ENCODE measurements at places on chromosomes 2 and 18.

GRCh38 chr2:9407363-9407811, 15.9 kb downstream of the ITGB1BP1 start:
- no peak for DNase-seq

- DNase-seq = no peak
Measured at GRCh38 chr2:118970396-118971135, 28.6 kb downstream of the MARCO start.

DNA sequence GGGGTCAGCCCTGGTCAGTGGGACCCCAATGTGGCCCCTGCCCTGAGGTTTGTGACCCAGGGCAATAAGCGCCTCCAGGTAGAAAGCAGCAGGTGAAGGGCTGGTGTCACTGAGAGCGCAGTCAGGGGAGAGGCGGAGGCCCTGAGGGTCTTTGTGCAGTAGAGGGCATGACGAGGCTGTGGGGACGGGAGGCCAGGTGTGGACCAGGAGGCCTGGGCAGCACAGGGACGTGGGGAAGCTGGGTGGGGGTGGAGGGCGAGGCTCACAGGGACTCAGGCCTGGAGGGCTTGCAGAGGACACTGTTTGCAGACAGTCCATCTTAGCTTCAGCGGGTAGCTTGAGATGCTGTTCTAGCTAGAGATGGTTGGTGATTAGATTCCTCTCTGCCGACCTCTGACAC, 32.0 kb downstream of the TRAF3IP1 start:
- DNase-seq = no peak

- DNase-seq = no peak
Measured at GRCh38 chr2:23381485-23381884, 3.5 kb upstream of the KLHL29 start.

GRCh38 chr2:32732912-32733472, 105.1 kb downstream of the TTC27 start:
- DNase-seq = no peak

DNA sequence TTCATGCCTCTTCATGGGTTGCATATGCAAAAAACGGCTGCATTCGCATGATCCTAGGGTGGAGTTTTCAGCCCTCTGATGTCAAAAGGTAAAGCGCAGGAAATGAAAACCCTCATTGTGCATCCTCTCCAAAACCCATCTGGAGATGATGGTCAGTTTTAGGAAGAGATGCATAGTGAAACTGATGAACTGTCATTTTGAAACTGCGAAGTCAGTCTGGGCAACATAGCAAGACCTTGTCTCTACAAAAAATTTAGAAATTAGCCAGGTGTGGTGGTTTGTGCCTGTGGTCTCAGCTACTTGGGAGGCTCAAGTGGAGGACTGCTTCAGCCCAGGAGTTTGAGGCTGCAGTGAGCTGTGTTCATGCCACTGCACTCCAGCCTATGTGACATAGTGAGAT, 2.5 kb upstream of the TTLL4 start:
- no peak for DNase-seq

GRCh38 chr2:72796766-72797165, 29.1 kb downstream of the EXOC6B start:
- DNase-seq = no peak

DNA sequence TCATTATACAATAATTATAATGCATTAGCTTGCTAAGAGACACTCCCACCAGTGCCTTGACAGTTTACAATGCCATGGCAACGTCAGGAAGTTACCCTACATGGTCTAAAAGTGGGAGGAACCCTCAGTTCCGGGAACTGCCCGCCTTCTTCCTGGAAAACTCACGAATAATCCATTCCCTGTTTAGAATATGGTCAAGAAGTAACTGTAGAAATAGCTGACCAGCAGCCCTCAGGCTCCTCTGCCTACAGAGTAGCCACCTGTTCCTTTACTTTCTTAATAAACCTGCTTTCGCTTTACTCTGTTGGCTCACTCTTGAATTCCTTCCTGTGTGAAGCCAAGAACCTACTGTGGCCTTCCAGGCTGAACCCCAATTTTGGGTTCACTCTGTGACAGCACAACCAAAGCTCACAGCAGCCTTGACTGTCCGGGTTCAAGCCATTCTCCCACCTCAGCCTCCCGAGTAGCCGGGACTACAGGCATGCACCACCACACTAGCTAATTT, 20.0 kb upstream of the PTPN2 start:
- no peak for DNase-seq

GRCh38 chr2:52659546-52659945, 1108.1 kb upstream of the CHAC2 start:
- no peak for DNase-seq

GRCh38 chr18:31424383-31424988, 23.1 kb upstream of the DSG3 start:
- no peak for DNase-seq

GRCh38 chr2:127154396-127154795, 47.4 kb upstream of the BIN1 start:
- DNase-seq = no peak

- DNase-seq = no peak
Measured at GRCh38 chr2:60412620-60413019, 140.8 kb downstream of the BCL11A start.

- no peak for DNase-seq
Measured at GRCh38 chr2:61380056-61380881, 90.6 kb downstream of the USP34 start.

DNA sequence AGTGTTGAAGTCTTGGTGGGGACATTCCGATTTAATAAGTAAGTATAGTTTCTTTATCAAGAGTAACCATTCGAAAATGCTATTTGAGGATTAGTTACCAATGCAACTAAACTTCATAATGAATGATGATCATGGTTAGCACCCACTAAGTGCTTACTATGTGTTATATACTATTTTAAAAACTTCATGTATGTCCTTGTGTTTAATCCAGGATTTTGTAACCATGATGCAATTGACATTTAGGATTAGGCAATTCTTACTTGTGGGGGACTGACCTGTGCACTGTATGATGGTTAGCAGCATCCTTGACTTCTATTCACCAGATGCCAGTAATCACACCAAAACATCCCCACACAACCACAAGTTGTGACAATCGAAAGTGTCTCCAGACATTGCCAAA, 859.9 kb upstream of the FSHR start:
- no peak for DNase-seq

DNA sequence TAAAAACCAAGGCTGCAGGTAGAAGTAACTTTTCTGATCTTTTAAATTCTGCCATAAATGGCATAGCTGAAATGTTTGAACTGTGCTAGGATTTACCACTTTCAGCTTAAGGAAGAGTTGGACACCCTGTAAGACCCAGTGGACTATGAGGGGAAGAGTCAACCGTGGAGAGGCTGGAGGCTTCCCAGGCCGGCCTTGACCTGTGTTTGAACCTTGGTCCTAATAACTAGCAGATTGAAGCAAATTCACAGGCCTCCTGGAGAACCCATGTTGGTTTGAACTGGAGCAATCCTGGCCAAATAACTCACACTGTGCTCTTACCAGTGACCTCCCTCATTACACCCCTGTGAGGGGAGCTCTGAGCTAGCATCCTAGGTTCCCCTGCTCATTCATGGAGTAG, 87.2 kb upstream of the ALPP start:
- DNase-seq = no peak

GRCh38 chr2:156982615-156983014, 274.9 kb upstream of the GALNT5 start:
- no peak for DNase-seq

GRCh38 chr18:48780201-48780912, 170.4 kb downstream of the SMAD7 start:
- no peak for DNase-seq

DNA sequence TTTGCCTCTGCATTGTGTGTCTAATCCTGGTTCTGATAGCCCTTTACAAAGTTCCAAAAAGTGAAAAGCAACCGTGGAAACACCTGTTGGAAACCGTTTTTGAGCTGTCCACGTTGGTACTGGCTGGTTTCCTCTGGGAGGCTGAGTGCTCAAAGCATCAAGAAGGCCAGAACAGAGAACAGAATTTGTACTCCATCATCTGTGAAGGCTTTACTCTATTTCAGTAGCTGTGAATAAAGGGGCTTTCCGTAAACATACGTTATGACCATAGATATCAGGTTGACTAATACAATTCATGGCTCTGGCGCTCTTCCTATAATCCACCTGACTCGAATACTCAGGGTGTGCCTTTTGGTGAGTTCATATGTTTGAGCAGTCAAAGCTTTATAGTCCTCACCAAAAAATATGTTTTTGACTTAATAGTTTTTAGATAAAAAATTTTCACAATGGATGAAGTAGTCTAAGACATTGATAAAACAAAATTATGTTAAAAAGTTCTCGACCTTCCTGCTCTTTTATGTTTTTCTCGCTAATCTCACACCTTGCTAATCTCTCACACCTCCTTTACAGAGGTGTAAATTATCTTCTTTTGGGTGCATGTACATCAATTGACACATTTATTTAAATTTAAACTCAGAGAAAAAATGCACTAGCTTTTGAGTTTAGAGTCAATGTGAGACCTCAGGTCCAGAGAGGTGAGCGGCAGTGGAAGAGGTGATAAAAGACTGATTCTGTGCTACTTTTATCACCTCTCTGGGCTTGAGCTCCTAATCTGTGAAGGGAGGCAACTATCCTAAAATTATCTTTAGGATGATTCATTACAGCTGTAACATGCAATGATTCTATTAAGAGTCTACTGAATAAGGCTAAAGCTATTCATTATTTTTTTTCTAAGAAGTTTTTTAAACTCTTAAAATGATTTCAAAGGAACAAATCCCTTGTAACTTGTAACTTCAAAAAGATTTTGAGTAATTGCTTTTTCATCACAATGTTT, 65.3 kb downstream of the CXCR4 start:
- DNase-seq = no peak

- DNase-seq = peak; percentile 59
Measured at GRCh38 chr18:36185157-36185556, 2.1 kb upstream of the MOCOS start.

- DNase-seq = no peak
Measured at GRCh38 chr2:75646090-75646582, 447 bp upstream of the MRPL19 start.

DNA sequence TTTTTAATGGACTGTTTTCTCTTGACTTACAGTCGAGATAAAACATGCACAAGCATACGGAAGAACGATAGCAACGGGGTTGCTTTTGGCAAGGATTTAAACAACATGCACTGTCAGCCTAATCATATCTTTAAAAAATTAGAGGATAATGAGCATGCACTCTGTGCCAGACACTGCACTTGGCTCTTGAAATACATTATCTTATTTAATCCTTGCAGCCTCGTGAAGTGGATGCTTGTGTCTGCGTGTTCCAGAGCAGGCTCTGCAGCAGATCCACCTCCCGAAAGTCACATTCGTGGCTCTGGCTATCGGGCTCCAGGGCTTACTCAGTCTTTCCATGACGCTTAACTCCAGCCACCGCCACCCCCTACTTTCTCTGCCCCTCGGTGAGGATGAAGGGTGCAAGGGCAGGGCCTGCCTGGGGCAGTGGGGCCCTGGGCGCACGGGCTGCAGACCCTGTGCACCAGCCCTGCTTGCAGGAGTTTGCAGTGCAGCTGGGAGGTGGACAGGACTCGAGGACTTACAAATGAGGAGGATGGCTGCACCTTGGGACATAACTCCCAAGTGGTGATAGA, 61.7 kb downstream of the ACKR3 start:
- no peak for DNase-seq

GRCh38 chr2:46216213-46216612, 81.0 kb upstream of the EPAS1 start:
- no peak for DNase-seq

GRCh38 chr2:65320042-65320725, 92.6 kb downstream of the ACTR2 start:
- no peak for DNase-seq

DNA sequence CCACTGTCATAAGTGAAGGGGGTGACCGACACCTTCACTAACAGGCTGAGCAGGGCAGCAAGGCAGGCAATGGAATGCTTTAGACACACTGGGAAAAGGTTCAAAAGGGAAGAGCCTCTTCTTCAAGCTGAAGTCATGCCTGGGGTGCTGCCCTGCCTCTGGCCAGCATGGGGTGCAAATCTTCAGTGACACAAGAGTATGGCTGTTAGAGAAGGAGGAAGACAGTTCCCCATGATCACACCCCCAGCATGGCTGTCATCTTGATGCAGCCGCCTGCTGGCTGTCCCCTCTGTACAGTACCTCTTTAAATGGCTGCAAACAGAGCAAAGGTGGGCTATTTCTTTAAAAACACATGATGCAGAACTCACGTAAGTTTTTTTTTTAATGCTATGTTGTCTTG, 71.9 kb downstream of the INPP4A start:
- DNase-seq = no peak

GRCh38 chr2:188848887-188849435, 125.2 kb upstream of the COL3A1 start:
- DNase-seq = no peak

DNA sequence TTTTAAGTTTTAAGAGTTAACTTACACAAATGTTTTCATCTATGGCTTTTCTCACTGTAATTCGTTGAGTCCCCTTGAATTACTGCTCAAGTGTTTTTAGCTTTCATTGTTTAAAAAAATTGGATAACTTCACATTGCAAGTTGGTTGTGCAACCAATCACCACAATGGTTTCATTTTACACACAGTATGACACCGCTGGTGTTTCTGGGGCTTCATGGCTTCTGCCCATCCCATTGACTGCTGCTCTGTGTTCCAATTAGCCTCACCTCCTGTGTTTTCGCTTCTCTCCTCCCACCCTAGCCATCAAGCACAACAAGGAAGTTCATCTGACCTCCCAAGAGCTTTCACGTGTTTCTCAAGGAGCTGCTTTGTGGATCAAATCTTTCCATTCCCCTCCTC, 199.1 kb upstream of the CHAC2 start:
- no peak for DNase-seq

GRCh38 chr18:2994603-2995432, 18.1 kb downstream of the LPIN2 start:
- DNase-seq = no peak

DNA sequence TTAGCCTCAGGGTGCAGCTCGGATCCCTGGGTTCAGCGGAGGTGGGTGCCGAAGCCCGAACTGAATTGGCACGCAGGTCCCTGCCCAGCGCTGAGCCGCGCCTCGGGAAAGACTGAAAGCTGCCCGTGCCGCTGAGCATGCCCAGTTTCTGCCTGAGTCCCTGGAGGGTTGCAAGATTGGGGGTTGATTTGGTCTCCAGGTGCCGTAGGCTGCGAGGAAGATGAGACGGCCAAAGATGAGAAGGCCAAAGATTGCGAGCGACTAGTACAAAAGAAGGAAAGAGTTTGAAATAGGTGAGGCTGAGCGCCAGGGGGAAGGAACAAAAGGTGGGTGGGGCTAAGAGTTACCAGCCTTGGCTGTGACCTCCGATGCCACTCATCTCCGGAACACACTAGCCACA, 852 bp upstream of the KCNH7 start:
- DNase-seq = no peak

DNA sequence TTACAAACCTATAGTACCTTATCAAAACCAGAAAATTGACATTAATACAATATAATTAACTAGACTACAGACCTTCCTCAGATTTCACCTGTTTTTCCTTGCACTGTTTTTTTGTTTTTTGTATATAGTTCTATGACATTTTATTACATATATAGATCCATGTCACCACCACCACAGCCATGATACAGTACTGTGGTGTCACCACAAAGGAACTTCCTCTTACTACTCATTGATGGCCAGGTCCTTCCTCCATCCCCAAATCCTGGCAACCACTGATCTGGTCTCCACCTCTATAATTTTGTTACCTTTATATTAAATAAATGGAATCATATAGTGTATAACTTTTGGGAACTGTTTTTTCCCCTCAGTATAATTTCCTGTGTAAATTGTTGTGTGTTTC, 19.4 kb upstream of the ATP6V1B1 start:
- no peak for DNase-seq
